ENCODE measurements at places on chromosomes 6 and 20.

- DNase-seq = peak; percentile 95
Observed at GRCh38 chr20:46218656-46219055, 89.6 kb downstream of the CDH22 start.

DNA sequence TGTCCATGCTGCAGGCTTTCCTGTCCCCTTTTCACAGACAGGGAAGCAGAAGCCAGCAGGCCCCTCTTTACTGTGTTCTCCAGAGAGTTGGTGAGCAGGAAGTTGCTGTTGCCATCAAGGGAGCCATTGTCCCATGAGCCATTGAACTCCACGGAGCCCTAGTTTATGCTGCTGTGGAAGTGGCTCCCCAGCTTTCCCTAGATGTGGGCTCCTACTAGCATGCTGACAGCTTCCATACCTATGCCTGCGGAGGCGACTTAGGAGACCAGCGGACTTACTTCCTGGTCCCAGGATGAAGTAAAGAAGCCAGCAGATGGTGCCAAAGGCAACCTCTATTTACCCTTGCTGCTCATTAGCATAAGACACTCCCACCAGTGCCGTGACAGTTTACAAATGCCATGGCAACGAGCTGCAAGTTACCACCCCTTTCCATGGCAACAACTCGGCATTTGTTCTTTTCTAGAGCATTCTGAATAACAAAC is 30.8 kb upstream of the FKBP1A start:
- DNase-seq = no peak

DNA sequence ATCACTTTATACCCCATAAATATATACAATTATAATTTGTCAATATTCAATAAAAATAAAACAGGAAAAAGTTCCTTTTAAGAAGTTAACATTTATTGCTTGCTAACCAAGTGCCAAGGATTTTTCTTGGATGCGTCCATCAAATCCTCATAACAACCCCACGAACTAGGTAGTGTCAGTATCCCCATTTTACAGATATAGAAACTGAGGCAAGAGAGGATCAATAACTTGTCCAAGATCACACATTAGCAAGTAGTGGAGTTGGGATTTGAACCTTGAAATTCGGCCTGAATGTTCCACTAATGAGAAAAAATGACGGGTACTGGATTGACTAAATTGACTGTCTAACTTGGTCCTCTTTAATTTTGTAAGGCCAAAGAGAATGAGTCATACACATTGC is 5.7 kb upstream of the L3MBTL3 start:
- DNase-seq = no peak

GRCh38 chr6:137827977-137828810 is 38.9 kb upstream of the TNFAIP3 start:
- no peak for DNase-seq

GRCh38 chr20:51828762-51829161 is 26.4 kb upstream of the SALL4 start:
- no peak for DNase-seq

DNA sequence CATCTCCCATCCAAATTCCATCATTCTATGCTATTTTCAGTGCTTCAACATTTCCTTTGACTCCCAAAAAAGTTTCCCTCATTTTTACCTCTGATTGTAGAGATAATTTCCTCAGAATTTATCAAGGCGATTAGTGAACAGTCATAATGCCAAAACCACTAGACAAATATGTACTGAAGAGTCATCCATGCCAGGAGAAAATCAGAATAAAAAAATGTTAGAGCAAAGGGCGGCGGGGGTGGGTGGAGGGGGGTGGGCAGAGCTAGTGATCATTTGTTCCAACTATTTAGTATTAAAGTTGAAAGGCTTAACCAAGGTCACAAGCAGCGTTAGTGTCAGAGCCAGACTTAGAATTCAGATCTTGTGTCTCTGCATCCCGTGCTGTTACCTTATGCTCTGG is 5.3 kb upstream of the ADGRF5 start:
- DNase-seq = no peak

DNA sequence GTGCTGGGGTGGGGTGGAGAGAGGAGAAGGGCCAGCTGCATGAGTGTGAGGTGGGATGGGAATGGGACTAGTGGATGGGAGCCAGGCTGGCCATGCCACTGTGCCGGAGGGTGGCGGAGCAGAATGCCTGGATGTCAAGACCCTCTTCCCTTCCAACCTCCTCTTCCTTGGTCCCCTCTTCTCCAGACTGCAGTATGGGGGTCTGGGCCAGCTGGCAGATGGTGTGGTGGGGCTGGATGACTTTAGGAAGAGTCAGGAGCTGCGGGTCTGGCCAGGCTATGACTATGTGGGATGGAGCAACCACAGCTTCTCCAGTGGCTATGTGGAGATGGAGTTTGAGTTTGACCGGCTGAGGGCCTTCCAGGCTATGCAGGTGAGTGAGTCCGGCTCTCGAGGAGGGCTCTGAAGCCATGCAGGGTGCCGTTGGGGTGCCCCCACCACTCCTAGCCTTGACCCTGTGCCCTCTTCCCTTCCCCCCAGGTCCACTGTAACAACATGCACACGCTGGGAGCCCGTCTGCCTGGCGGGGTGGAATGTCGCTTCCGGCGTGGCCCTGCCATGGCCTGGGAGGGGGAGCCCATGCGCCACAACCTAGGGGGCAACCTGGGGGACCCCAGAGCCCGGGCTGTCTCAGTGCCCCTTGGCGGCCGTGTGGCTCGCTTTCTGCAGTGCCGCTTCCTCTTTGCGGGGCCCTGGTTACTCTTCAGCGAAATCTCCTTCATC is 7.7 kb downstream of the DDR1 start:
- DNase-seq = no peak

DNA sequence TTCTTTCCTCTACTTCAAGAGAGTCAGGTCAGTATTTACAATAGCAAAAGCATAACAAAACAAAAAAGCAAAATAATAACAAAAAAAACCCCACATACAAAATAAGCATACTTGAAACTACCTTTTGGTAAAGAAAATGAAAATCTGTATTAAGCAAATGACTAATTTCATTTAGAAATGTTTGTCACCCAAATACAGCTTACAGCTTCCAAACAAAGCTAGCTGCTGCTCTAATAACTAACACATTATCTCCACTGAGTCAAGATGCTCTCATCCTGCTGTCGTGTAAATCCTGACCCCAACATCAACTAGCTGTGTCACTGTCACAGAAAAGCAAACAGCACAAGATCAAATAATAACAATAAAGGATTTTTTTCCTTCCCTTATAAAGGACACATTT is 21.7 kb downstream of the MAP7 start:
- DNase-seq = no peak

- no peak for DNase-seq
Observed at GRCh38 chr20:57774111-57774880, 64.5 kb upstream of the PMEPA1 start.

GRCh38 chr6:54307439-54307910 is 766 bp upstream of the TINAG start:
- no peak for DNase-seq

DNA sequence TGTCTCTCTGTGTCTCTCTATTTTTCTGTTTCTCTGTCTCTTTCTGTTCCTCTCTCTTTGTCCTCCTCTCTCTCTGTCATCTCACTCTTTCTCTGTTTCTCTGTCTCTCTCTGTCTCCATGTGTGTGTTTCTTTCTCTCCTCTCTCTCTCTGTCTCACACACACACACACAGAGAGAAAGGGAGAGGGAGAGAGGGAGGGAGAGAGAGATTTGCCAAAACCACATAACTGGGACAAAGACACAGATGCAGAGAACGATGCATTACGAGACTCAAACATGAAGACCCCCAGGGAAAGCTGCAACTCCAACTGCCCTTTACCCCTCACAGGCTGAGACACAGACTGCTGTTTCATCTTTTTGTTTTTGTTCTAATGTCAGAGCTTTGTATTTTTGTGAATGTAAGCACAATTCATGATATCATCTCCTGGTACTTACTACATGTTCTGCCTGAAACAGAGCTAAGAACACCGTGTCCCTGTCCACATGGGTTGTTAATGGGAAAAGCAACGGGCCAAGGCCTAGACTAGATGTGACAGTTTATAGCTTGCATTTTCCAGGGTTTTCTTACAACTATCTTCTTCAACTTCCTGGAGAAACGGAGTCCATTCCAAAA is 177.1 kb upstream of the ARID1B start:
- no peak for DNase-seq

DNA sequence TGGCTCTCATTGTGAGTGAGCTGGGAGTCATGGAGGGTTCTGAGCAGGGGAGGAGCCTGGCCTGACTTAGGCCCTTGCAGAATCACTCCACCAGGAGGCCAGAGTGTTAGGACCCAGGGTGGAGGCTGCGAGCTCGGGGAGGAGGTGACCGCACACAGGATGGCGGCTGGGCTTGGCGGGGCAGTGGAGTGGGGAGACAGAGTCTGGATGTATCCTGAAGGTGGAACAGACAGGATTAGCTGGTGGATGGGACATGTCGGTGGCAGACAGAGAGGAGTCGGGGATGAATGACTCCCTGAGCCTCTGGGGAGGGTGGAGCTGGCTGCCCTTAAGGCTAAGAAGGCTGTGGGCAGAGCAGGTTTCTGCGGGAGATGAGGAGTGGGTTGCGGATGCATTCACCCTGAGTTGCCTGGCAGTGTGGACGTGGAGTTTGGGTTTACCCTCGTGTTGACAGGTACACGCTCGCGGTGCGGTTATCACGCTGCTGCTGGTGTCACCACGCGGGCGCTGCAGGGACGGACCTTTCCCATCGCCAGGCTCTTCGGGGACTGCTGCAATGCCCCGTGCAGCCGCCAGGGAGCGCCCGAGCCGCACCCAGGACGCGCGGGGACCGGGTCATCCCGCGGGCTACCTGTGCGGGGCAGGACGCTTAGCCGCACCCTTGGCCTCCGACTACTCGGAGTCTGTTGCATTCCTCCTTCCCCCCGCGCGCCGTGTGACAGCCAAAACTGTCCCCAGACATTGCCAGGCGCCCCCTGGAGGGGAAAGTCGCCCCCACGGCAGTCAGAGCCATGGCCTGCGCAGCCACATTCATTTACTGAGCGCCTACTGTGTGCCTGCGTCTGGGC is 43.0 kb upstream of the PTGIS start:
- DNase-seq = peak; percentile 22
